Breast epithelium (tissue), 4 donors: ENCODE measurements at places on chromosomes 11 and 22. TPM values are rescaled to one million over a fixed set of nuclear protein-coding genes. Genes with fewer than 3 reads are reported as not detected.

Gene DEUP1
- total RNA-seq = 0.59 TPM

DNA sequence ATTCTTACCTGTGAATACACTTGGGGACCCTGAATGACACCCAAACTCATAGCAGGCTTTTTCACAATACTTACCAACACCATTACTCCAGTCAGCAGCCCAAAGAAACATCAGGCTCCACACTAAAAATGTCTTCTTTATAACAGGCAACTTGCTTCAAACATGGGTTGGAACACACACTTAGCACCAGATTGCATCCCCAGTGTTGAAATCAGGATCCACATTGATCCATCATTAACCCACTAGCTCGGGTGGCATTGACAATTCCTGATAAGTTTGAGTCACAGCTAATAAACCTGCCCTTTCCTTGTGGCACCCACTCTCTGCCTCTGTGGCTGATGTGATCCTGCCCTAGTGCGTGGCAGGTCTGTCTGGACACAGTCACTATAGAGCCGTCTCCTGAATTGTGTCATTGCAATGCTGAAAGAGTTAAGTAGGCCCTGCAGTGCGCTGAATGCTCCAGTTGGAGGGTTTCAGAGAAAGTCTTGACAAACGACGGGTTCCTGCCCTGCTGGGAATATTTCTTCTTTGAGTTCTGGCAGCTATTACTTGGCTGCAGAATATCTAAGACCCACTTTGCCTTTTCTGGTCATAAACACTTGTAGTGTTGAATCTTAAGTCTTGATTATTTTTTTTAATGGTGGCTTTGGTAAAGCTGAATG is 19.6 kb upstream of the C11orf96 start:
- H3K36me3 ChIP-seq = no peaks in the 10 kb centered on the region
- no peaks in the 10 kb centered on the region for H3K27me3 ChIP-seq
- peak overlapping the region; percentile 85 for H3K27ac ChIP-seq
- H3K4me3 ChIP-seq = no peak overlapping the region

- no peak for DNase-seq
- H3K4me1 ChIP-seq = no peaks in the 10 kb centered on the region
- H3K4me3 ChIP-seq = no peak overlapping the region
Observed at GRCh38 chr22:19218541-19219233, 40.2 kb upstream of the SLC25A1 start.

DNA sequence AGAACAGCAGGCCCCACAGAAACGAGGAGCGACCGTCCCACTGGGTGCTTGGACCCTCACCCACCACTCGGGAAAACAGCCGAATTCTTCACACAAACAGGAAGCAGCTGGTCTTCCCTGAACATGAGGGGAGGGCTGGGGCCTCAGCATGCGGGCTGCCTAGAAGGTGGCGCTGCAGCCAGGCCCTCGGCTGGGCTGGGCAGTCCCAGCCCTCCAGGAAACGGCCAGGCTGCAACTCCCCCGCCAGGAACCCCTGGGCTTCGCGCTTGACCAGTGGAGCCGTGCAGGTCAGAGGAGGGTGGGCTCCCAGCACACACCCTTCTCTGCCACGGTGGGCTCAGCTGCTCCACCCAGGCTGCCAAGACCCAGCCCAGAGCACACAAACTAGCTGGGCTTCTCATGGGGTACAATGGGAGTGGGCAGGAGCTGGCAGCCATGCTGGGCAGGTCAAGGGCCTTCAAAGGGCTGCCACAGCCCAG is 29.6 kb downstream of the IGF2 start:
- H3K27ac ChIP-seq = no peak overlapping the region
- H3K4me3 ChIP-seq = no peak overlapping the region
- H3K36me3 ChIP-seq = no peaks in the 10 kb centered on the region
- H3K27me3 ChIP-seq = peaks cover 10% of the 10 kb centered on the region
- H3K4me1 ChIP-seq = no peaks in the 10 kb centered on the region
- DNase-seq = no peak

DNA sequence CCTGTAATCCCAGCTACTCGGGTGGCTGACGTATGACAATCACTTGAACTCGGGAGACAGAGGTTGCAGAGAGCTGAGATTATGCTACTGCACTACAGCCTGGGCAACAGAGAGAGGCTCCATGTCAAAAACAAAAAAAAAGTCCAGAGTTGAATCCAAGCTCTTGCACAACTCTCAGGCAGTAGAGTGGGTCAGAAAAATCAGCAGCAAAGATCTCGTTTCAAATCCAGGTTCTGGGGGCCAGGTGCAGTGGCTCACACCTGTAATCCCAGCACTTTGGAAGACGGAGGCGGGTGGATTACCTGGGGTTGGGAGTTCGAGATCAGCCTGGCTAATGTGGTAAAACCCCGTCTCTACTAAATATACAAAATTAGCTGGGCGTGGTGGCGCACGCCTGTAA is 24.9 kb downstream of the CLPB start:
- no peak for DNase-seq
- no peaks in the 10 kb centered on the region for H3K4me1 ChIP-seq
- H3K27ac ChIP-seq = no peak overlapping the region
- no peaks in the 10 kb centered on the region for H3K27me3 ChIP-seq
- H3K4me3 ChIP-seq = no peak overlapping the region

- H3K27me3 ChIP-seq = no peaks in the 10 kb centered on the region
- H3K27ac ChIP-seq = no peak overlapping the region
- no peak overlapping the region for H3K4me3 ChIP-seq
- DNase-seq = no peak
Observed at GRCh38 chr11:18853086-18853720, 61.6 kb upstream of the PTPN5 start.

GRCh38 chr11:95432714-95433503 is 201.9 kb upstream of the SESN3 start:
- no peaks in the 10 kb centered on the region for H3K36me3 ChIP-seq
- DNase-seq = no peak
- H3K27me3 ChIP-seq = no peaks in the 10 kb centered on the region

DNA sequence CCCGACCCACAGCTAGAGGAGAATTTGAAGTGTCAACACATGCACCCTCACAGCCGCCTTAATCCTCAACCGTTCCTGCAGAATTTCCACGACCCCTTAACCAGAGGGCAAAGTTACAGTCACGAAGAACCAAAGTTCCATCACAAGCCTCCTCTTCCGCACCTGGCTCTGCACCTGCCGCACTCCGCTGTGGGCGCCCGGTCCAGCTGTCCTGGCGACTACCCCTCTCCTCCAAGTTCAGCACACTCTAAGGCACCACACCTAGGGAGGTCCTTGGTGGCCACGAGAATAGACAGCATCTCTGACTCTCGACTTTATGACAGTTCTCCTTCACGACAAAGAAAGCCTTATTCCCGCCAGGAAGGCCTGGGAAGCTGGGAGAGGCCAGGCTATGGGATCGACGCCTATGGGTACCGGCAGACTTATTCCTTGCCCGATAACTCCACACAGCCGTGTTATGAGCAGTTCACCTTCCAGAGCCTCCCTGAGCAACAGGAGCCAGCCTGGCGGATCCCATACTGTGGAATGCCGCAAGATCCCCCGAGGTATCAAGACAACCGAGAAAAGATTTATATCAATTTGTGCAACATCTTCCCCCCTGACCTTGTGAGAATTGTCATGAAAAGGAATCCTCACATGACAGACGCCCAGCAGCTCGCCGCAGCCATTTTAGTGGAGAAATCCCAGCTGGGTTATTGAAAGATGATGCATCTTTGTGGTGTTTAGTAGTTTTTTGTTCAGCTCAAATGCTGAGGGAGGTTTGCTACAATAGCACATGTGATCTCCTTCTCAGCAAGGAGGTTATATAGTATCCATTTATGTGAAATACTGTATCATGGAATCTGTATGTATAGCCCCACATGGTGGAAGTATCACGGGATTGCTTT is 72.1 kb downstream of the ZC3H12C start:
- H3K4me3 ChIP-seq = no peak overlapping the region
- no peak for DNase-seq
- no peak overlapping the region for H3K27ac ChIP-seq
- H3K27me3 ChIP-seq = no peaks in the 10 kb centered on the region
- H3K4me1 ChIP-seq = no peaks in the 10 kb centered on the region

- H3K36me3 ChIP-seq = no peaks in the 10 kb centered on the region
- no peak overlapping the region for H3K27ac ChIP-seq
- no peak overlapping the region for H3K4me3 ChIP-seq
- DNase-seq = peak; percentile 61
Observed at GRCh38 chr22:35154937-35155387, 89.0 kb downstream of the ISX start.
